LHCN-M2 (cell line): ENCODE measurements at places on chromosomes 1 and 21. TPM values are rescaled to one million over a fixed set of nuclear protein-coding genes. Genes with fewer than 3 reads are reported as not detected.
A peak's percentile ranks its signal among the peaks of the same experiment; 100 is the strongest.

The OR2M3 gene
- not detected in 2 replicates for total RNA-seq

The CELA2A gene
- total RNA-seq, result not detected in 2 replicates

The TNFRSF25 gene
- 0.58 and 0.98 TPM in 2 replicates for total RNA-seq

DNA sequence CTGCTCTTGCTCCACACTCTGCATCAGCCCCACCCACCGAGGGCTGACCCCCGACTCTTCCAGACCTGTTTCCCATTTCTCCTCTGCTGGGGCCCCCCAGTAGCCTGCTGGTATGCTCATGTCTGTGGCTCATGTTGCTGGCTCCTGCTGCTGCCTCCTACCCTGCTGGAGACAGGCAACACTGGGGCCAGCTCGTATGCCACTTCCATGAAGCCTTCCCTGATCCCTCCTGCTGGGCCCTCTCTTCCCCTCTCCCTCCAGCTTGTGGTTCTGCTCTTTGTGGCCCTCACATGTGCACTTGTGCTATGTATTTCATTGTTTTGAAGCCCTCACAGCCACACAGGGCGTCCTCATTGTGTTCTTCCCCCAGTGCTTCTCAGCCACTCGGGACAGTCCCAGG is 40.5 kb downstream of the CNN3 start:
- no peak for DNase-seq

- no peak for DNase-seq
These were observed 66.4 kb downstream of the LRRC8D start for GRCh38 chr1:89887270-89887669.

DNA sequence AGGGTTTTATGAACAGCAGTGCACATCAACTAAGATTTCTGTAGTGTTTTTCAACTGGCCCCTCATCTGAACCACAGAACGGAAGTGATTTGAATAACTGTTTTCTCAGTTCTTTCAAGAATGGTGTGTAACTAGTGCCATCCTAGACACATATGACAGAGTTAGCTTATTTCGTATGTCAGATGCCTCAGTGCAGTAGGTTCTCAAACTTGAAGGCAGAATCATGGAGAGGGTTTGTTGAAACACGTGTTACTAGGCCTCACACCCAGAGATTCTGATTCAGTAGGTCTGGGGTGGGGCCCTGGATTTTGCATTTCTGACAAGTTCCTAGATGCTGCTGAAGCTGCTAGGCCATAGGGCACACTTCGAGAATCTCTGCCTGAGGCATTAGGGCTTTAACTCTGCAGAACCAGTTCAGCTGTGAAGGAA is 49.0 kb downstream of the SCCPDH start:
- DNase-seq, result no peak

DNA sequence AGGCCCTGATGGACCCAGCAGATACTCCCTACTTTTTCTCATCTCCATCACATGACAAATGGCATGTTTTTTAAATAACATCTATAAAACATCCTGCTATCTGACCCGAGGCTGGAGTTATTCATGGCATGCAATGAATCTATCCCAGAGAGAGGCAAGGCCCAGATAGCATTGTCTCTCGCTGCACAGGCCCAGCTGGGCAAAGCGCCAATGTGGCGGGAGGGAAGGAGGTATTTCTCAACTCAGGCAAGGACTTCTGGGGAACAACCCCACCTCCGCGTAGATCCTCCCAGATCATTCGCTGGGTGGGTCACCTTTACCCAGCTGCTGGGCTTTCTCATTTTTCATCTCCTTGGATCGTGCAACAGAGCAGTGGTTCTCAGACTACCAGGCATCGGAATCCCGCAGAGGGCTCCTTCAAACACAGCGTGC is 59.8 kb downstream of the ERG start:
- DNase-seq, result peak; percentile 10

DNA sequence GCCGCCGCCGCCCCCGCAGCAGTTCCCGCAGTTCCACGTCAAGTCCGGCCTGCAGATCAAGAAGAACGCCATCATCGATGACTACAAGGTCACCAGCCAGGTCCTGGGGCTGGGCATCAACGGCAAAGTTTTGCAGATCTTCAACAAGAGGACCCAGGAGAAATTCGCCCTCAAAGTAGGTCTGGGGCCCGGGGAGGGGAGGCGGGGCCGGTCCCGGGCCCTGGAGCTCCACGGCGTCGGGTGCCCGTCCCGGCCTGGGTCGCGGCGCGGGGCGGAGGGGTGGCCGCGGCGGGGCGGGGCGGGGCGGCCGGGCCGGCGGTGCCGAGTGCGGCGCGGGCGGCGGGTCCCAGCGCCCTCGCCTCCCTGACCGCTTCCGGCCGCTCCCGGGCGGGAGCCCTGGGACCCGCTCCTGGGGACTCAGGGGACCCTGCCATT is 646 bp downstream of the MAPKAPK2 start:
- peak; percentile 35 for DNase-seq
